ENCODE measurements at places on chromosomes 2 and 18. TPM values are rescaled to one million over a fixed set of nuclear protein-coding genes. Genes with fewer than 3 reads are reported as not detected.

DNA sequence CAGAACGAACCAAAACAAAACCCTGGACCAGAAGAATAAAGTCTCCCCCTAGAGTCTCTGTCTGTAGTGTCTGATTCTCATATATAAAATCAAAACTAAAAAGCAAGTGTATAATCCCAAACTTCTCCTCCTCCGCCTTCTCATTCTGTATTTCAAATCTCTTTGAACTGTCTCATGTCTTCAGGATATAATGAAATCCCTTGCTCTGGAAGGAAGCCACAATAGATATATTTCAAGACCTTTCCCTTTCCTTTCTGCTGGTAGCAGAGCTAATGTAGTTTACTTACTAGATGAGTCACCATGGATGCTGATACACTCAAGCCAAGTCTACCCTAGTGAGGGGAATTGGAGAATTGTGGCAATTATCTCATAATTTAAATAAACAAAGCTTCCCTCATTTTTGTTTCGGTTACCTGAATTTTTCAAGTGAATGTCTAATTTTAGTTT, 33.5 kb upstream of the CCDC93 start:
- DNase-seq = no peak
- H3K27ac ChIP-seq = no peak overlapping the region
- H3K4me3 ChIP-seq = no peak overlapping the region
- H3K36me3 ChIP-seq = no peaks in the 10 kb centered on the region
- peaks cover 7% of the 10 kb centered on the region for H3K4me1 ChIP-seq

DNA sequence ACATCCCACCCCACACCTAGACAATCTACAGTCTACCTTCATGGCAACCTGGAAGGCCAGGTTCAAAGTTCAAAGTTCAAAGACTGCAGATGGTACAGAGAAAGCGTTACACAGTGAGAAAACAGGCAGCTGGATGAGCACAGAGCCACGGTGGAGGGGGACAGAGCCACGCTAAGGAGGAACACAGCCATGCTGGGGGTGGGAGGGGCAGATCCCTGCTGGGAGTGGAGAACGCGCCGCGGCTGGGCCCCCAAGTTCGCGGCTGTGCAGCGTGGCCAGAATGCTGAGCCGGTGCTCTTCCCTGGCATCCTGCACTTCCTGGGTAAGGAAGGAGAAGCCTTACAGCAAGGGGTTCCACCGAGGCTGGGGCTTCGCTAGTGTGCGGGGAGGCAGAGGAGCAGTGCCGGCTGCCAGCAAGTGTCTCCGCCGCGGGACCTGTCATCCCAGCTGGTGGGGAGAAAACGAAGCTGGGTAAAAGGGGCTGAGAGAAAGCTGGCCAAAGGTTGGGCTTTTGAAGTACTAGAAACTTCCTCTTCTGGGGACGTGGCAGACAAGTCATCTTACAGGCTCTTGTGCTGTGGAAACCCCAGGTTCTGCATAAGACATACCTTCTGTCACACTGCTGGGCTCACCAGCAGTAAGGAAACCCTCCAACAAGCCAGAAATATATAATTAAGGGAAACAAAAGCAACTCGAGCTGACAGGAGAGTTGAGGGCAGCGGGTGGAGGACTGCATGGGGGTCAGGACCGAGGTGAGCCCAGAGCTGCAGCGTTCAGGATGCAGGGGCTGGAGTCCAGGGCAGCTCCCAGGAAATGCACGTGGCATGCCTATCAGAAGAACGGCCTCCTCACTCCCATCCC, 115.5 kb downstream of the HDAC4 start:
- H3K36me3 ChIP-seq = no peaks in the 10 kb centered on the region
- H3K27me3 ChIP-seq = peaks cover 49% of the 10 kb centered on the region
- DNase-seq = peak; percentile 41
- H3K4me3 ChIP-seq = peak overlapping the region; percentile 37
- H3K4me1 ChIP-seq = peaks cover 31% of the 10 kb centered on the region

- peaks cover 29% of the 10 kb centered on the region for H3K27me3 ChIP-seq
- no peak for DNase-seq
- H3K36me3 ChIP-seq = peaks cover 6% of the 10 kb centered on the region
- no peak overlapping the region for H3K4me3 ChIP-seq
- H3K4me1 ChIP-seq = no peaks in the 10 kb centered on the region
These were observed 8.5 kb upstream of the RMDN2 start for GRCh38 chr2:37916512-37917082.

GRCh38 chr2:8441986-8442385, 239.9 kb upstream of the ID2 start:
- no peak overlapping the region for H3K27ac ChIP-seq
- H3K4me1 ChIP-seq = peaks cover 32% of the 10 kb centered on the region
- peak; percentile 25 for DNase-seq

DNA sequence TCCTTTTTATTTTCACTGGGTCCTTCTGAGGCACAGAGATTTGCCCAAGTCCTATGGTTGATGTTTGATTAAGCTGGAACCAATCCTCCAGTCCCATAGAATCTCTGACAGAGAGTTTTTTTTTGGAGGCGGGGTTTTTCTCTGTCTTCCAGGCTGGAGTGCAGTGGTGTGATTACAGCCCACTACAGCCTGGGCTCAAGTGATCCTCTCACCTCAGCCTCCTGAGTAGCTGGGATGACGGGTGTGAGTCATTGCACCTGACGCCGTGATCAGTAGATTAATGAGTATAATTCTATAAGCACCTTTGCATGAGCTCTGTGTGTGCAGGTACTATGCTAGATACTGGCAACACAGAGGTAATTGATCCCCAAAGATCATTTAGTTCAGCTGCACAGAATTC, 15.3 kb upstream of the TRPM8 start:
- H3K36me3 ChIP-seq = no peaks in the 10 kb centered on the region
- no peak for DNase-seq
- H3K4me3 ChIP-seq = no peak overlapping the region
- H3K4me1 ChIP-seq = no peaks in the 10 kb centered on the region

DNA sequence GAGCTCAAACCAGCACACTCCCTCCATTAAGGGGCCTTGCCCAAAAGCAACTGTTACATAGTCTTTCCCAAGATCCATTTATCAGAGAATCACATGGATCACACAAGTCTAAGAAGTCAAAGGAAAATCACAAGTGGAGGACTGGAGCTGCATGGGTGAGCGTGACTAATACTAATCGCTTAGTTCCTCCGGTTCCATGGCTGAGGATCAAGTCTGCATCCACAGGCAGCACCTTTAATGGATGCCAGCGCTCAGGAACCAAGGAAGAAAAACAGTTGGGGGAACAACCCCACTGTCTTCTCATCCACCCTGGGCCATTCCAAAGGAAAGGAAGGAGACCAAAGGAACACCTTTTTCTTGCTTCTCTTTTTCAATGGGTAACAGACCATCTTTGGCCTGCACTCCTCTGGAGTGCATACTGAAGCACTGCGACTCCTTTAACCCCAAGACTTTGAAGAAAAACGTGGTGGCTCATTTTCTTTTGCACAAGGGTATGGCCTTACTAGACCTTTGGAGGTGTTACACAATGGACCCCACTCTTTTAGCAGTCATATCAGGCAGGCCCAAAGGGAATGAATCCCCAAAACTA, 9.2 kb upstream of the WDR33 start:
- DNase-seq = no peak
- H3K4me1 ChIP-seq = no peaks in the 10 kb centered on the region
- no peak overlapping the region for H3K27ac ChIP-seq
- peaks cover 14% of the 10 kb centered on the region for H3K36me3 ChIP-seq

- no peak overlapping the region for H3K4me3 ChIP-seq
- no peaks in the 10 kb centered on the region for H3K4me1 ChIP-seq
- DNase-seq = no peak
- no peaks in the 10 kb centered on the region for H3K36me3 ChIP-seq
- H3K27me3 ChIP-seq = peaks cover 44% of the 10 kb centered on the region
These were observed 219.8 kb downstream of the SH3BP4 start for GRCh38 chr2:235171550-235172031.

GRCh38 chr2:210493528-210493927, 17.0 kb upstream of the LANCL1 start:
- H3K4me3 ChIP-seq = no peak overlapping the region
- H3K27ac ChIP-seq = no peak overlapping the region
- H3K27me3 ChIP-seq = no peaks in the 10 kb centered on the region
- H3K36me3 ChIP-seq = no peaks in the 10 kb centered on the region
- peaks cover 8% of the 10 kb centered on the region for H3K4me1 ChIP-seq

DNA sequence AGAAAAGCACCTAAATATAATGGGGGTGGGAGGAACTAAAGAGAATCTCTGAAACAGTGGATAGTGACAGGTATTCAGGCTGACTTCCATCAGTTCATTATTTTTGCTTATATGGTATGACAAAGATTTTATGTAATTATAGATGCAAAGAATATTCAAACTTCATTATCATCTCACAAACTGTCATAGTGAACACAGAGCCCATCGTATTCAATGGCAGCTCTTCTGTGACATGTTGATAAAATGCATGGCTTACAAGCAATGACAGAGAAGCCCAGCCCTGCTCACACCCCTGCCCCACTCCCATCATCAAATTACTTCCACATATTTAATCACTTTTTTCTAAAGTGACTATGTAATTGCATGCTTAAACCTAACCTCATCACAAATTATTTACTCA, 904.3 kb downstream of the LRP1B start:
- H3K4me1 ChIP-seq = peaks cover 12% of the 10 kb centered on the region
- no peak overlapping the region for H3K27ac ChIP-seq
- no peaks in the 10 kb centered on the region for H3K36me3 ChIP-seq
- DNase-seq = no peak
- H3K27me3 ChIP-seq = no peaks in the 10 kb centered on the region
- H3K4me3 ChIP-seq = no peak overlapping the region

DNA sequence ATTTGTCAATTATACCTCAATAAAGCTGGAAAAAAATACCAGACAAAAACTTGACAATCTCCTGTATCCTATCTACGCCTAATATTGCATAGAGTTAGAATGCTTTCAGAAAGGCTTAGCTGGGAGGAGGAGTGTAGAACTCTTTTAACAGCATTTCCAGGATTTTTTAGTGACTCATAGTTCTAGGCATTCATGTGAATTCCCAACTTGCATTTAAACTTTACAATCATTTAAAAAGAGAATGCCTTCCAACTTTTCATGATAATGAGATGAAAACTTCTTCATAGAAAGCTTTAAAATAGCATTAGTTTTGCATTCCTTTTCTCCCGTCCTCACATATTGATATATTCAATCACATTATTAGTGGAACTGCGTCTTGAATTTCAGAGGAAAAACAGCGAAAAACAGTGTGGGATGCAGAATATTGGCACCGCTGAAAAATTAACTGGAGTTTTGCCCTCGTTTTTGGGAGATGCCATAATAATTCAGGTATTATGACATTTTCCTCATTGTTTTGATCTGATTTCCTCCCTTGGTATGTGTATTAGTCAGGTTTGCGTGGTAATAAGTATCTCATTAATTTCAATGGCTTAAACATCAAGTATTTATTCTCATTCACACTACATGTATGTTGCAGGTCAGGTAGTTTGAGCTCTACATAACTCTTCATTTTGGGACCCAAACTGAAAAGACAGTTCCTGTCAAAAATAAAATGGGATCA, 293.2 kb upstream of the FIGN start:
- H3K27ac ChIP-seq = no peak overlapping the region
- H3K4me1 ChIP-seq = no peaks in the 10 kb centered on the region
- no peak overlapping the region for H3K4me3 ChIP-seq
- DNase-seq = no peak
- no peaks in the 10 kb centered on the region for H3K27me3 ChIP-seq

- DNase-seq = no peak
- no peaks in the 10 kb centered on the region for H3K4me1 ChIP-seq
- no peaks in the 10 kb centered on the region for H3K27me3 ChIP-seq
- H3K4me3 ChIP-seq = no peak overlapping the region
These were observed 21.7 kb downstream of the KIAA1328 start for GRCh38 chr18:36850527-36851201.

DNA sequence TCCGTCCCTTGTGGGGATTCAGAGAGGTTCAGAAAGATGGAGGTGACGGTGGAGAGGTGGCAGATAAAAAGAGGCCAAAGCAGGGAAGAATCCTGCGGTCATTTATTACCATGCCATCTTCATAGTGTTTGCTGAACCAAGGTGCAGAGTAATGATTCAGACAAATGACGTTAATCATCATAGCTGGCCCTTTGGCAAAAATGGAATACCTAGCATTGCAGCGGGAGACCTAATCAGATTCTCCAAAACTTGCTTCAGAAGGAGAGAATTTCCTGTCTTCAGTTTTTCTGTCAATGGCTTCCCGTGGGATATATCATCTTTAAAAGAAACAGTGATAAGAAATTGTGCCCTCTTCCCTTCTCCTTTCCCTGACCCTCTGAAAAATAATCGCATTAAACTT, 175.4 kb downstream of the PTGR3 start:
- no peak overlapping the region for H3K27ac ChIP-seq
- peaks cover 15% of the 10 kb centered on the region for H3K36me3 ChIP-seq
- peaks cover 5% of the 10 kb centered on the region for H3K4me1 ChIP-seq
- H3K4me3 ChIP-seq = no peak overlapping the region
- no peaks in the 10 kb centered on the region for H3K27me3 ChIP-seq

- DNase-seq = no peak
- H3K36me3 ChIP-seq = peaks cover 9% of the 10 kb centered on the region
These were observed 32.1 kb downstream of the CRACDL start for GRCh38 chr2:98903767-98904485.

DNA sequence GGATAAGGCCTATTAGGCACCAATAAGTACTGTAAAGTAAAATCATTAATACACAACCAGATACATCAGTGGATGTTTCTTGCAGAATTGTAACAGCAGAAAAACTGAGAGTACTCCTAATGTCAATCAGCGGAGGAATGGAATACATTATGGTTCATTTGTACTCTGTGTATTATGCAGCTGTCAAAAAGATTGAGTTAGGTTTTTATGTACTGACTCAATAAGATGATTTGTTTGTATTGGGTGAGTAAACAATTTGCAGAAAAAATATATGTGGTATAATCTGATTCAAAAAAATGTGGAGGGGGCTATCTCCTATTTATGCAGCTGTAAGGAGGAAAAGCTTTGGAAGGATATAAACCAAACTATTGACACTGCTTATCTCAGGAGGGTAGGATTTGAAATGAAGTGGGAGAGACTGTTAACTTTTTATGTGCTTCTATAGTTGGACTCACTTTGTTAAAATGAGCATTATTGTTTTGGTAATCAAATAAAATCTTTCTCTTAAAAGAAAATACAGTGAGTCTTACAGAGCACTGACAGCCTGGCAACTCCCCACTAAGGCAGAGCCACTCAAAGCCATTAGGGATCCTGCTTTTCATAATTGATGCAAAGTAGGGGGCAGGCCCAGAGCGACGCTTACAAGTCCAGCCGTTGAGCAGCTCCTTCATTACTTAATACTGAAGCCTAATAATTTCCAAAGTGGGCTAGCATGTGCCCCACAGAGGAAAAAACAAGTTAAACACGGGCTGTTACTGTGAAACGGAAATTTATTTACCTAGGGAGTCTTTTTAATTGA, 168.8 kb downstream of the PHLPP1 start:
- H3K27ac ChIP-seq = peak overlapping the region; percentile 21
- H3K4me1 ChIP-seq = no peaks in the 10 kb centered on the region
- no peak overlapping the region for H3K4me3 ChIP-seq
- no peaks in the 10 kb centered on the region for H3K36me3 ChIP-seq
- H3K27me3 ChIP-seq = no peaks in the 10 kb centered on the region

The ARHGAP28 gene
- polyA plus RNA-seq = not detected

The AOX1 gene
- polyA plus RNA-seq = not detected

The LRRC30 gene
- not detected for polyA plus RNA-seq

The ZNF532 gene
- polyA plus RNA-seq = 4.6 TPM
